ENCODE measurements at places on chromosomes 13 and 19.

DNA sequence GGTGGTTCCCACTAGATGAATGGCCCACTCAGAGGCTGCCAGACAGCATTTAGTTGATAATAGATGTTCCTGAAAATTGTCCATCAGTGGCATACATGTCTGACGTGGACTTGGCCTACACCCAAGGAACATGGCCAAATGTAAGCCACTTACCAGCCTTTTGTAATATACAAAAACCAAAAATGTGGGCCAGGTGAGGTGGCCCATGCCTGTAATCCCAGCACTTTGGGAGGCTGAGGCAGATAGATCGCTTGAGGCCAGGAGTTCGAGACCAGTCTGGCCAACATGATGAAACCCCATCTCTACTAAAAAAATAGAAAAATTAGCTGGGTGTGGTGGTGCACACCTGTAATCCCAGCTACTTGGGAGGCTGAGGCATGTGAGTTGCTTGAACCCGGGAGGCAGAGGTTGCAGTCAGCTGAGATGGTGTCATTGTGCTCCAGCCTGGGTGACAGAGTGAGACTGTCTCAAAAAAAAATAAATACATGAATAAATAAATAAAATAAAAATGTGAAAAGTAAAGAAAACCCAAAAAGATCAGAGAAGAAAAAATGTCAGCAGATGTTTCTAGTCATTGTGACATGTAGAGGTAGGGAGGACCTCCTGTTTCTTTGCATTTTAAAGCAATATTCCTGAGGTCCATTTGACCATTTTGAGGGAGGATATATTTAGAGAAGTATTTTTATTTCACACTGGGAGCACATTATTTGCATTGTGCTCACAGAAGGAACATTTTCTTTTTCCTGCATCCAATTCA is 7.1 kb upstream of the WTIP start:
- DNase-seq: no peak

DNA sequence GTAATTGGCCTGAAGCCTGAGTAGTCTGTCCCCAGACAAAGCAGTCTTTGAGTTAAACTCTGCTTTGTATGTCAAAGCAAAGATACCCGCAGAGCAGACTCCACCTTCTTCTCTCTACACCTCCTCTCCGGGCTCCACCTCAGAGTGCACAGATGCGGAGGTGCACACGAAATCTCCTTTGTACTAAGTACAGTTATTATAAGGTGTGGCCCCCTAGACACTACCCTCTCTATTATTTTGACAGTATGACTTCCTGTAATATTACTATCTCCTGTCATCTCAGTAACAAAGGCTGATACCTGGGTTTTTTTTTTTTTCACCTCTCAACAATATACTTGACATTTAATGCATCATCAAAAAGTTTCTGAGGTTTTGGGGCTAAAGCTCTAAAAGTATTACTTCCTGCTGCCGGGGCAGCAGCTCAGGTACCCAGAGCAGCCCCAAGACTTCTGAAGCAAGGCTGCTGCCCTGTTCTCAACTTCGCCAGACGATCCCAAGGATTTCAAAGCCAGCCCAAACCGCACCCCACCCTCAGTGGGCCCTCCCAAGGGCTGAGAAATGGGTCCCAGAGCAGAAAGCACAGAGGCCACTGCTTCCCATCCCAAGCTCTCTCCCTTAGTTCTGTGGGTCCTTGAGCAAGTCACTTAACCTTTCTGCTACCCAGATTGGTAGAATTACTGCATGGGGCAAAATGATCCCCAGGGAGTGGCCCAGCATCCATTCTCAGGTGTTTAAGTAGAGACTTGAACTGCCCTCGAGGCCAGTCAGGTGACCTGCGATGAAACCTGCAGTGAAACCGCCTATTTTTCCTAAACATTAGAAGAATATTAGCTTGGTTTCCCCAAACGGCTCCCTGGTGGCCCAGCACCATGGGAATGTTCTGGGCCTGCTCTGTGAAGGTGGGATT is 180.6 kb downstream of the FOXO1 start:
- DNase-seq: peak; percentile 7

- no peak for DNase-seq
Observed at GRCh38 chr13:37715606-37716015, 117.0 kb upstream of the POSTN start.

DNA sequence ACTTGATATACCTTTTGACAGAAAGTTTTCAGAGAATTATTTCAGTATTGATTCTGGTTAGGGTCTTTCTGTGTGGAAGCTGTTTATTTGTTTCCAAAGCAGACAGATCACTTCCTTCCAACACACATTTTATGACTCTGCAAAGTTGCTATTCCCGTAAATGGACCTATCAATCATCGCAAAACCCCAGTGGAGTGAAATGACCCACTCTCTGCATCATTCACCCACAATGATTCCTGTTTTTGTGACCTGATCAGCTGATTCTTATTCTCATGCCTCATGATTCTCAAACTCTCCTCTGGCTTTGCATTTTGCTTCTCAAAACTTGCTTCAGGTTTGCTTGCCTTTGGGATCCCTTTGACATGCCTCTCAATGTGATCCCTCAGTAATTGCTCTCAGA is 453.7 kb downstream of the PCDH17 start:
- DNase-seq: no peak

DNA sequence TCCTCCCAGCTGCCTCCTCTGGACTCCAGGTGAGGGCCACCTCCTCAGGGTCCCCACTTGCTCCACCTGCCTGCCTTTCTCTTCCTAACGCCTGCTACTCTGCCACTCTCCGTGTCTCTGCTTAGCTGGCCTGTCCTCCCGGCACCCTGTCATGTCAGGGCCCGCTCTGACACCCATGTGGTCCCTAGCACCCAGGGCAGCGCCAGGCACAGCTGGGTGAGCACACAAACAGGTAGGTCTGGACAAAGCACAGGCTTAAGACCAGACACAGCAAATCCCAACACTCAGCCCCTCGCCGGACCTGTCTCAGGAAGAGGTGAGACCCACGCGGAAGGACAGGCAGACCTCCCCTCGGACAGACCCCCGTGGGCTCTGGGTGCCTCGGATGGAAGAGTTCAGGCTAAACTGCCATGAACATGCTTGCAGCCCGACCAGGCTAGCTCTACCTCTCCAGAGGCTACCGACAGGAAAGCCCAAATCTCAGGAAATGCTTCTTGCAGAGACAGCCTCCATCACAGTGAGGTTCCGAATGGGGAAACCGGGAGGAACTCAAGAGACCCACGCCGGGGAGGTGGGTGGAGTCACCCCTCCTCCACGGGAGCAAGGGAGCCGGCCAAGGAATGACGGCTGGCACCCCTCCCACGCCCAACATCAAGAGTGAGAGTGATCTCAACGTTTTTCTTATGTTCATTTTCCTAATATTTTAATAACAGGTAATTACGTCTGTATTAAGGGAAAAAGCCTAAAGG is 12.5 kb downstream of the ZNF787 start:
- no peak for DNase-seq

DNA sequence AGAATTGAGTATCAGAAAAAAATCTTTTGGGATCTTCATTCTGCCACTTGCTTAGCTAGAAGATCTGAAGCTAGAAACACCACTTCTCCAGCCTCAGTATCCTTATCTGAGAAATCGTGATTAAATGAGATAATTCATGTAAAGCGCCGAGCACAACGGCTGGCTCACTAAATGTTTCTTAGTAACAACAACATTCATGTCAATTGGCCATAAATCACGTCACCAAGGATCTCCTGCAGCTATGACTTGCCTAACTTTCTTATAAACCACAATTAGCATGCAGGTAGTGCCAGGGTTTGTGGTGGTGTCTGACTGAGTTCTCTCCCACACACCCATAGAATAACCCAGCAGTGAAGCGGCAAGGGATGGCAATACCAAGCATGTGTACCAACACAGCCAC is 501.3 kb downstream of the EFNB2 start:
- no peak for DNase-seq

GRCh38 chr19:11092181-11092538 is 2.9 kb downstream of the LDLR start:
- DNase-seq: no peak

- DNase-seq: no peak
Observed at GRCh38 chr13:98768522-98768921, 16.1 kb upstream of the SLC15A1 start.

DNA sequence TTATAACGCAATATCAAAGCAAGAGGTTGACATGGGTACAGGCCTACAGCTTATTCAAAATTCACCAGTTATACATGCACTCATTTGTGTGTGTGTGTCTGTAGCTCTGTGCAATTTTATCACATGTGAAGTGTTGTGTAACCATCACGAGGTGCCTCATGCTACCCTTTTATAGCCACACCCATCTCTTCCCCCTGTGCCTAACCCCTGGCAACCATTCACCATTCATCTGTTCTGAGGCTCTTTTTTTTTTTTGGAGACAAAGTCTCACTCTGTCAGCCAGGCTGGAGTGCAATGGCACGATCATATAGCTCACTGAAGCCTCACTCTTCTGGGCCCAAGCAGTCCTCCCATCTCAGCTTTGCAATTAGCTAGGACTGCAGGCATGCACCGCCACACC is 78.4 kb downstream of the DPF1 start:
- no peak for DNase-seq

DNA sequence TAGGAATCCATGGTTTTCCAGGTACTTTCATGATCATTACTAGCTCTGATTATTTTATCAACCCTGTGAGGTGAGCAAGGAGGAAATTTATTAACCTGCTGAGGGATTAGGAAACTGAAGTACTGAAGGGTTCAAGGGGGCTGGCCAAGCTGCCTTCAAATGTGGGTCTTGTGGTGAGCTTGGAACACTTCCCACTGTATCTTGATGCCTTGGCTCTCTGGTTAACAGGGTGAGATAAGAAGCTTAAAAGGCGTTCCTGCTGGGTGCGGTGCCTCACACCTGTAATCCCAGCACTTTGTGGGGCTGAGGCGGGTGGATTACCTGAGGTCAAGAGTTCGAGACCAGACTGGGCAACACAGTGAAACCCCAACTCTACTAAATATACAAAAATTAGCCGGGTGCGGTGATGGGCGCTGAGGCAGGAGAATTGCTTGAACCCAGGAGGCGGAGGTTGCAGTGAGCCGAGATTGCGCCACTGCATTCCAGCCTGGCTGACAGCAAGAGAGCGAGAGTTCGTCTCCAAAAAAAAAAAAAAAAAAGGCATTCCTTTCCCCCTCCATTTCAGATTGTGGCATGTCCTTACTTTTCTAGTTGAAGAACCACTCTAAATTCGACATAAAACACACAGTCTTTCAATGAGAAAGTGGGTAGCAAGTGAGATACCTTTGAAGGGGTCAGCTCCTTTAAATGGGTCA is 70.2 kb downstream of the KLF2 start:
- DNase-seq: no peak

DNA sequence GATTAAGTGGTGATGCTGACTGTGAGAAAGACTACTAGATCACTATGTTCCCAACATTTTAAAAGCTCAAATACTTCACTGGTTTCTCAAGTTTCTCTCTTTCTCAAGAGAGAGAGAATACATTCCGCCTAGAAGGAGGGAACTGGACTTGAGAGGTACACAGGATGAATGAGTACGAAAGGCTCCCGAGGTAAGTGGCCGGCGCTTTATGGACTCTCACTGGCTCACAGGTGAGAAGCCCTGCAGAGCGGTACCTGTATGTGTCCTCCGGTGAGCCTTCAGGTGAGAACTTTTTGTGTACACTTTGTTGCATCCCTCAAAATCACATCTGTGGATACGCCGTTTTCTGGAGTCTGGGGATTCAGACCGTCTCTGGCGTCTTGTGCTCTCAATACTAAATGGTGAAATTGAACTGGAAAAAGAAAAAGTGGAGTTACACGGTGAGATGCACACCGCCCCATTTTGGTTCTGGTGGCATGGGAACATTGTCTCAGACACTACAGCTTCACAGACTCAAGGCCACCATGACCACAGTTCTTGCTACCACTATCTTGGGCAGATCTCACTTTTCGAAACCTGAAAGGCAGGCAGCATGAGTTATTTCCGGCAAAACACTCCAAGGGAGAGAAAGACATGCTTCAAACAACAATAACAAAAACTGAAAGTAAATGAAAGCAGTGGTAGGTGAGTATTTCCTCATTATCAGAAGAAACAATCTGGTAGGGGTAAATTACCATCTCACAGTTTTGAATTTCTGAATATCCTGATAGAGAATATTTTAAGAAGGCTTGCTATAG is 418.9 kb downstream of the KLF12 start:
- peak; percentile 25 for DNase-seq

DNA sequence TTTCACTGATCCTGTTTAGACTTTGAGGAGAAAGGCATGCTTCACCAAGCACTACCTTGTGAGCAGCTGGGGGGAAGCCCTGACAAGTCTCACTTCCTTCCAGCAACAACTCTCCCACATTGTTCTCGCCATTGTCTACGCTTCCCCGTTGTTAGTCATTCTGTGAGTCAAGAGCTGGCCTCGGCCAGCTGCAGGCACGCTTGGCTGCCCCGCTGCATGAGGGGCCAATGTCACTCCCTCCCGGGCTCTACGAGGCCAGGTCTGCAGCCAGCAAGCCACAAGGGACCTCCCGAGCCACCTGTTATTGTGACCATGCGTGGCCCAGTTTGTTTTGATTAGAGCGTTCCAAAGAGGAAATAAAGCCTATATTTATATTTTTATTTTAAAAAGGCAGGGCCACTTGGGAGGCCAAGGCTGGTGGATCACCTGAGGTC is 220.9 kb downstream of the FOXO1 start:
- DNase-seq: peak; percentile 96

GRCh38 chr13:40208517-40208916 is 457.9 kb downstream of the FOXO1 start:
- DNase-seq: peak; percentile 70

DNA sequence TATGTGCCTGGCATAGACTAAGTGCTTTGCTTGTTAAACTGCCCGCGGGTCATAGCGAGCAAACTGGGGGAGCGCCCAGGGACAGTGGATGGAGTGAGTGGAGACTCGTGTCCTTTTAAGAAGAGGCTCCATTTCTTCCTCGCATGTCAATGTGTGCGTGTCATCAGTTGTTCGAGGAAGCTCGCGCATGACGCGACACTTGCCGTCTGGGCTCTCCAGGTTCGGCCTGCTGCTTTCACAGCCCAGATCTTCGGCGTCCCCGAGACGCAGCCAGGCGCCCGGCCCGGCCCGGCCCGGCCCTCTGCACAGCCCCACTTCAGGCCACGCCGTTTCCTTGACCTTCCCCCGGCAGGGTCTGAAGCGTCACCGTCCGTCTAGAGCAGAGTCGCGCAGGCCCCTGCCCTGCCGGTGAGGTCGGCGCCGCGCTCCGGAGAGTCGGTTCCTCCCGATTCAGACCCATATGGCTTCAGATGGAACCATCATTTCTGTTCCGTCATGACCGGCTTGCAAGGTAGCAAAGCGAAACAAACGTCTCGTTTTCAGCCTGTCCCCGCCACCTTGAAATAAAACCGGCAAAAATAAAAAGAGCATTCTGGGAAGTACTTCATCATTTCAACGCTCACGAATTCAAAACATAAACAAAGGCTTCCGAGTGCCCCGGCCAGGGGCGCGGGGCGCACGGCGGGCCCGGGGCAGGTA is 599 bp upstream of the ARHGEF7 start:
- DNase-seq: no peak

DNA sequence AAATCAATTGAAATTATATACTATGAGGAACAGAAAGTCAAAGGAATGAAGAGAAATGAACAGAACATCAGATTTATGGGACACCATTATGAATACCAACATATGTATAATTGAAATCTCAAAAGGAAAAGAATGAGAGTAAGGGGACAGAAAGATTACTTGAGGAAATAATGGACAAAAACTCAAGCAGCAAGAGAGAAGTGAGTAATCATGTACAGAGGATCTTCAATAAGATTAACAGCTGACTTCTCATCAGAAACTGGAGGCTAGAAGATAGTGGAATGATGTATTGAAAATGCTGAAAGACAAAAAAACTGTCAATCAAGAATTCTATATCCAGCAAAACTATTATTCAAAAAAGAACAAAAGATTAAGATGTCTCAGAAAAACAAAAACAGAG is 10.4 kb downstream of the MTUS2 start:
- no peak for DNase-seq

GRCh38 chr19:5369962-5370367 is 29.4 kb upstream of the PTPRS start:
- DNase-seq: no peak
